ENCODE measurements at places on chromosomes 7 and 10.

- DNase-seq = no peak
These were observed 132.3 kb upstream of the BMPER start for GRCh38 chr7:33773053-33773452.

DNA sequence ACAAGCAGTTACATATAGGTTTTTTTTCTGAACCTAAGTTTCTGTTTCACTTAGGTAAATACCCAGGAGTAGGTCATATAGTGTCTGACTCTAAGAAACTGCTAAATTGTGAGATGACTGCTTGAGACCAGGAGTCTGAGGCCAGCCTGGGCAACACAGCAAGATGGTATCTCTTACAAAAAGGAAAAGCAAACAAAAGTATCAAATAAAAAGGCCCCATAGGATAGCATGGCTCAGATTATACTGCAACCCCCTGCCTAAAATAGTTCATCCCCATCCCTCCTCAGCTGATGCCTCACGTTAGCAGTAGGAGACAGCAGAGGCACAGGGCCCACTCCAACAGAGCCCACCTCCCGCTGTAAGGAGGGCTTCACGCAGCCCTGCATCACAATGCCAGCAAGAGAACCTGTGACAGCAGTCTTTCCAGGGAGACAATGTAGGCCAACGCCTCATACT, 90.3 kb downstream of the SRPK2 start:
- no peak for DNase-seq

DNA sequence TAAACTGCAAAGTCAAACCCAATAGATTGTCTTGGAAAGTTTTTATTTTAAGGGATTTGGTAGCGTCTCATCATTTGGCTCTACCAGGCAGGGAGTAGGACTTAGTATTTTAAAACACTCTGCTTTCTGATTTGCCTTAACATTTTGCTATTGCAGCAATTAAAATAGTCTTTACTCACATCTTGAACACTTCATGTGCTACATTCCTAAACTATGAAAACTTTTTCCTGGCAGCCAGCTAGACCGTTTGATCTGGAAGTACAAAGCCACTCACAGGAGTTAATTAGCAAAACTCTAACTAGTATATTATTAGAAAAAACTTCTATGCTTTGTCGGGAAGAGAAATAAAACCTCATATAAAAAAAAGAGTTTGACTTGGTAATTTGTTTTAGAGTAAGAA, 111.4 kb downstream of the TFPI2 start:
- no peak for DNase-seq

GRCh38 chr10:70190581-70190980, 20.3 kb upstream of the SAR1A start:
- DNase-seq = no peak

DNA sequence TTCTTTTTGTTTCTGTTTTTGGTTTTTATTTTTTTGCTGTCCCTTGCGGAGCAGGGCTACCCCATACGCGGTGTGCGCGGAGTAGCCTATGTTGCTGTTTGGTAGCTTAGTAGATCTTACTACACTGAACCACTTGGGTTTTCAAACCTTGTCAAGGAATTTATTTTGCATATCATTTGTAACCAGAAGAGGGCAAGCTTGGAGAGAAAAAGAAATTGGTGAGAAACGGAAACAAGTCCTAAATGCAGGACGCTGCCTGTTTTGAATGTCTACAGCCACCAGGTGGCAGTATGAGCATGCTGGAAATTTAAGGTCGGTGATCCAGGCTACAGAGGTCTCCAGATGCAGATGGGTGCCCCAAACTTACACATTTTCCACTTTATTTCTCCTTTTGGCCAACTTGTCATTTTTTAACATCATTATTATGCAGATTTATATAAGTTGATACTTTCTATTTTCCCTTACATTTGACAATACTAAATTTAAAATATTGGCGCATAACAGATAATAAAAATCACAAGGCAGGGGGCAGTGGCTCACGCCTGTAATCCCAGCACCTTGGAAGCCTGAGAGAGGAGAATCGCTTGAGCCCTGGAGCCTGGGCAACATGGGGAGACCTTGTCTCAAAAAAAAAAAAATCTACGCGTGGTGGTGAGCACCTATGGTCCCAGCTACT, 15.3 kb upstream of the TRA2A start:
- DNase-seq = peak; percentile 90

DNA sequence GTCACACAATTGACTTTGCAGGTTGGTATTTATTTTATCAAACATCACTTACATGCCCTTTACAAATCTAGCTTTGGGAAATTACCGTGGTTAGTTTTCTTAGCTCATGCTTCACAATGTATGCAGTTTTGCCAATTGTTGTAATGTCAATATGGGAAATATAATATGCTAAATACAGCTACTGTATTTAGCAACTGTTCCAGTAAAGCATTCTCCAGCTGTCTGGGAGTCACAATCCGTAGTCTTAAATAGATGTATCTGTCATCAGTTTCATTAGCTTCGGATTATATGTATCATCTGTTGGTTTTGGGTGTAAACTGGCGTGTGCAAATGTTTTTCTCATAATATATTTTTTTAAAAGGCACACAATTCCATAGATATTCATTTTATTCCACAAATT, 19.4 kb upstream of the AHR start:
- DNase-seq = no peak

DNA sequence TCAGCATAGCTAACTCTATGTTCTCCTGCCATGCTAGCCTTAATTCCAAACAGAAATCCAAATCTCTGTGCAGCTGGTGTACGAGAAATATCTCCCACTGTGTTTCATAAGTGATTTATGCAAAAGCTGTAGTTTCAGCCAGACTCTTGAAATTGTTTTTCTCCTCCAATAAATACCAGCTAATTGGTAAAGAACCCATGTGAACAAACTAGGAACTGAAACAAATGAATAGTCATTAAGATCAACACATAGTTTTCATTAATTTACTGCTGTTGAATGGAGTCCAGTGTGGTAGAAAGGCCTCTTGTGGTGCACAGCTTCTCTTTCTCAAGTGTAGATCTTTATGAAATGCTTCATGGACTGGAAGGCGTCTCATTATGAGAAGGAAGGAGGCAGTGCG, 18.4 kb downstream of the PPP1R17 start:
- DNase-seq = no peak

DNA sequence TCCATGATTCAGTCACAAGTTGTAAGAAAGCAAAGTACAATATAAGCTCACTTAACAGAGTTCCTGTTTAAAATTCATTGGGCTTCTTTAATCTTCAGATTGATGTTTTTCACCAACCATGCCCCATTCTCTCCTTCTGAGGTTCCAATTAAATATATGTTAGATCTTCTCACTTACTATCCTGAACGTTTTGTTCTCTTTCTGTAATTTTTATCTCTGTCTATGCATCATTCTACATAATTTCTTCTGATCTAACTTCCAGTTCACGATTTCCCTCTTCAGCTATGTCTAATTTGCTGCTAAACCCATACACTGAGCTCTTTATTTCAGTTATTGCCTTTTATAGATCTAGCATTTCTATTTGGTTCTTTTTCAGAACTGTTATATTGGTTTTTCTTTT, 28.0 kb upstream of the SPOCK2 start:
- DNase-seq = no peak

DNA sequence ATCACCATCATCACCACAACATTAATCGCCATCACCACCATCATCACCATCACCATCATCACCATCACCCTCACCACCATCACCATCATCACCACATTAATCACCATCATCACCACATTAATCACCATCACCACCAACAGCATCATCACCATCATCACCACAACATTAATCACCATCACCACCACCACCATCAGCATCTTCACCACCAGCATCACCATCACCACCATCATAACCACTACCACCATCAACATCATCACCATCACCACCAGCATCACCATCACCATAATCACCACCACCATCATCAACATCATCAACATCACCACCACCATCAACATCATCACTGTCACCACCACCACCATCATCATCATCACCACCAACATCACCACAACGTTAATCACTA, 124.6 kb downstream of the WDFY4 start:
- no peak for DNase-seq

- no peak for DNase-seq
These were observed 97.3 kb downstream of the PPP1R9A start for GRCh38 chr7:95004618-95005247.

DNA sequence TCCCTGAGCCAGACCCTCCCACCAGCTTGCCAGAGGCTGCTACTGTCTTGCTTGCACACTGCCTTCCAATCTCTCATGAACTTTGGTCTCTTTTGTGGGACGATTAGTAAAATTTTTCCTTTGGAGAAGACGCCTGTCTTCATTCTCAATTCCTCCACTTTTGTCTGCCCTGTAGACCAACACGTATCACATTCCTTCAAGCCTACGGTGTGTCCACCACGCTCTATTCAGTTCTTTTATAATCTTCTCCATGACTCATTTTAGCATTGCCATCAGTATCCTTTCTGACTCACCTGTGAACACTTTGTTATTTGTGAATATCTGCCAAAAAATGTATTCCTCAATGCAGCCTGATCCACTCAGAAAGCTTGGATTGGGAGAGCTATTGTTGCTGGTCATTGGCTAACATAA, 1.4 kb downstream of the GIMAP5 start:
- DNase-seq = no peak

DNA sequence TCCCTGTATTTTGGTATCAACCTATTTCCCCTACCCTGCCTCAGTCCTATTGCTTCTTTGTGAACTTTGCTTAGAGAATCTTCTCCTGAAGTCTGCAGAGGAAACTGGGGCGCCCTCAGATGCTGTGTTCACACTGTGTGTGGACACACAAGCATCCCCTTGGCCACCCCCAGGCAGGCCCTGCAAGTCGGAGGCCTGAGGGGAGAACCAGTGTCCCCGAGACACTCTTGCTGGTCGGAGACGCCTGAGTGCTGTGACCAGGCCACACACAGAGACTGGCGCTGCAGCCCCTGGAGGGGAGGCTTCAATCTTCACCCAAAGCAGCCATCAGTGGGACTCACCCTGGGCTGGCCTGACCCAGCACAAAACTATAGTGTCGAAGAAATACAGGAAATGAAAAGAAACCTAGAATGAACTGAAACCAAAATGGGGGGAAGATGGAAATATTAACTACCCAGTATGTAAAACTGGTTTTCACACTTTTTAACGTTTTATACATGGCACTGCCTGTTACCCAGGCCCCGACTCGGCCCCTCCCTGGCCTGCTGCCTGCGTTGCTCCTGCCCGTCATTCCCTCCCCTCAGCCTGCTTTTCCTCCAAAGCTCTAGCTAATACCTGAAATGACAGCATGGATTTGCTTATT, 48.4 kb upstream of the FAM20C start:
- DNase-seq = no peak

- DNase-seq = no peak
These were observed 42.3 kb downstream of the PPP1R17 start for GRCh38 chr7:31729195-31729804.

- no peak for DNase-seq
These were observed 35.4 kb upstream of the KNDC1 start for GRCh38 chr10:133124357-133125211.

DNA sequence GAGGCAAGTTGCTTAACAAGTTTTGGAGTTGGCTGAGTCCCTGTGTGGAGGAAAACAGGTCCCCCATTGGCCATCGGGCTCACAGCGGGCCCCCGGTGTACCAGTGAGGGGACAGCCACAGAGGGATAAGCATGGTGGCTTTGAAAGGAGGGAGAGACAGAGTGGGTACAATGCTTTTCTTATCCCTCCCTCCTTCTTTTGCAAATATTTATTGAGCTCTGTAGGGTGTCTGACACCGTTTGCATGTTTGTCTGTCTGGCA, 2.8 kb downstream of the HTRA1 start:
- DNase-seq = no peak

DNA sequence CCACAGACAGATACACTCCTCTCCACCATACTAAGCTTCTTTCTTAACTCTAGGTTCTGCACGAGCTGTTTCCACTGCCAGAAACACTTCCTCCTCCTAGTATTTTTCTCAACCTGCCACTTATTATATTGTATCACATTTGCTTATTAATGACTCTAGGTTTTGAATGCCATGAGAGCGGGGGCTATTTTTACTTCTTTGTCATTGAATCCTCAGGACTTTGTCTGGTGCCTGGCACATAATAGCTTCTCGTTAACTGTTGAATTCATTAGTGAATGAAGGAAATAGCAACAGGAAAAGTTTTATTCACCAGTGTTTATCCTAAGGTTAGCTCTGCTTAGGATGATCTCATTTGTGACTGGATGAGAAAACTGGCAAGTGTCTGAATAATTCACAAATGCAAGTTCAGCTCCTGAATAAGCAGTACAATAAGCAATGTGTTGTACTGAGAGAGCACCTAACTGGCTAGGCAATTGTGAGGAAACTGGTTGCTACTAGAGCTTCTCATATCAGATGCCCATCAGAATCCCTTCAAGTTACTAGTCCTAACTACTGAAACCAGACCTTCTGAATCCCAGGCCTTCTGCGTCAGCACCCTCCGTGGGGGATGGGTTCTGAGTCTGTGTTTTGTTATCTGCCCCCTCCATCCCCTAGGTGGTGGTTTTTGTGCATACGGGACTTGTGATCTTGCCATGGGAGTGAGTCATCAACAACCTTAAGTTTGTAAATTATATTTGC, 92.7 kb downstream of the LSMEM1 start:
- DNase-seq = no peak

GRCh38 chr10:58475322-58476277, 37.1 kb upstream of the BICC1 start:
- DNase-seq = no peak

- DNase-seq = peak; percentile 43
These were observed at the start of gene DENND2A for GRCh38 chr7:140640727-140641523. DENND2A (minus strand) TSS chr7:140640813; CDS start chr7:140602397, 38,416 bp downstream.

- no peak for DNase-seq
These were observed 42.4 kb downstream of the ZNF487 start for GRCh38 chr10:43479275-43479674.

DNA sequence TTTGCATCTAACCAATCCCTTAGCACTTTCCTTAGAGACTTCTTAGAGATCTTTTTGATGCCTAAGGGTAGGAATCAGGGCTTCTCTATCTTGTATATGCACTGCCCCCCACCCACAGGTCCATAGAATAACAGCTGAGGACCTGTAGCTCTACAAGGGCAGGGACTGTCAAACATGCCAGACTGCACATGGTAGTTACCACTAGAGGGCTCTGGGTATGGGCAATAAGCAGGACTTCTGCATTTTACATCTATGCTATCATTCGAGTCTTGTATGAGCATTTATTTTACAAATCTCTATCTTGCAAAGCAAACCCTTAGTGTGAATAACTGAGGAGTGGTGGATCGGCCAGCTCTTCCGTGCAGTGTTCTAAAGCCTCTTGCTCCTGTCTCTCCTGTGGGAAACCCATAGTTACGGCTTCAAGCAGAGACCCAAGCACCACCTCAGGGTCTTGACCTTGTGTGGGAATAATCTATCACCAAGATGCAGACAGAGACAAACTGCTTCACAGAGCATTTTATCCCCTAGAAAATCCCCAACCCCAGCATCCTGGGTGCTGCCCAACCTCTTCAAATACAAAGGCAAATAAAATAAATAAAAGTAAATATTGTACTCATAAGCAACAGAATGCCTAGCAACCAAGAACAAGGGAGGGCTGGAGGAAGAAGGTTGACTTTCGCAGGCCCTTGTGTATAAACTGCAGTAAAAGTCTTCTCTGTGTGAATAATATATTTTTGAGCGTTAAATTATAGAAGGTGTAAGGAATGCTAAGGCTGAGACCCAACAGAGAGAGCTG, 219.3 kb downstream of the WDR11 start:
- DNase-seq = peak; percentile 19

Measured in DMS 273 treated with DMSO at 0.1 percent for 48 hours (cell line).